CD8-positive, alpha-beta T cell (primary cell): ENCODE measurements at places on chromosomes 2 and 18. TPM values are rescaled to one million over a fixed set of nuclear protein-coding genes. Genes with fewer than 3 reads are reported as not detected.

DNA sequence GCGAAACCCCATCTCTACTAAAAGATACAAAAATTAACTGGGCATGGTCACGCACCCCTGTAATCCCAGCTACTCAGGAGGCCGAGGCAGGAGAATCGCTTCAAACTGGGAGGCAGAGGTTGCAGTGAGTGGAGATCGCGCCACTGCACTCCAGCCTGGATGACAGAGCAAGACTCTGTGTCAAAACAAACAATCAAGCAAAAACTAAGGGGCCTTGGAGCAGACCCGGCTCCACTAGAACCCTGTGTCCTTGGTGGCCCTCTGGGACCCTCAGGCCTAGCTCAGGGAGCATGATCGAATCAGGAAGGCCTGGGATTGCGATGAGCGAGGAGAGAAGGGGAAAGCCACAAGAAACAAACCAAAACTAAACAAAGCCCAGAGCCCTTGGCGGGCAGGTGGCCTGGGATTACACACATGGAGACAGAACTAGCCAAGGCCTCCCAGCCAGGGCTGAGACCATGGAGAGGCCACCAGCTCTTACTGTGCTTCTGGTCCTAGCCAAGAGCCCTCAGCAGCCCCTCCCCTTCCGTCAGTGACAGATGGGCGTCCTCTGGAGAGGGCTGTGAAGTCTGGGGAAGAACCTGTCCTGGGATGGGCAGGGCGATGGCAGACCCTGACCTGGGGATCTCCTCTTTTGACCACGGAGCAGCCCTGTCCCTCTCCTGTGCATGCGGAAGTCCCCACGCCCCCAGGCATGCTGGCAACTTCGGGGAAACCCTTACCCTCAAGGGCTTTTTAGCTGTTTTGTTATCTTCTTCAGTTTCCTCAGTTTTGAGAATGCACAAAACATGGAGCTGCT is 27.4 kb upstream of the CATIP start:
- DNase-seq, result no peak

DNA sequence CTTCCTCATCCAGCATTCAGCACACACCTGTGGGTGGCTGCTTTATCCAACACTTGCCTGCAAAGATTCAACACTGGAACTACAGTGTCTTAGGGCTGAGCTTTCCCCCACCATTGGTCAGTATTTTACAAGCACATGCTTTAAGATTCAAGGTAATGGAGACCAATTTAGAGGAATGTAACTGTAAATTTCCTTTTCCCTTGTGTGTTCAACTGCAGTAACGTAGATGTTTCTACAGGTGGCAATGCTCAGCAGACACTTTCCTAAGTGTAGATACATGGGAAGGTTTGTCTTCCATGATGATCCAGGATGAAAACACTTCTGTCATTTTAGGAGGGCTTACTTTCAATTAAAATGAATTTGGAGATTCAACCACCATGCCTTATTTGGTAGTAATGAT is 143.6 kb upstream of the PXDN start:
- no peak for DNase-seq

DNA sequence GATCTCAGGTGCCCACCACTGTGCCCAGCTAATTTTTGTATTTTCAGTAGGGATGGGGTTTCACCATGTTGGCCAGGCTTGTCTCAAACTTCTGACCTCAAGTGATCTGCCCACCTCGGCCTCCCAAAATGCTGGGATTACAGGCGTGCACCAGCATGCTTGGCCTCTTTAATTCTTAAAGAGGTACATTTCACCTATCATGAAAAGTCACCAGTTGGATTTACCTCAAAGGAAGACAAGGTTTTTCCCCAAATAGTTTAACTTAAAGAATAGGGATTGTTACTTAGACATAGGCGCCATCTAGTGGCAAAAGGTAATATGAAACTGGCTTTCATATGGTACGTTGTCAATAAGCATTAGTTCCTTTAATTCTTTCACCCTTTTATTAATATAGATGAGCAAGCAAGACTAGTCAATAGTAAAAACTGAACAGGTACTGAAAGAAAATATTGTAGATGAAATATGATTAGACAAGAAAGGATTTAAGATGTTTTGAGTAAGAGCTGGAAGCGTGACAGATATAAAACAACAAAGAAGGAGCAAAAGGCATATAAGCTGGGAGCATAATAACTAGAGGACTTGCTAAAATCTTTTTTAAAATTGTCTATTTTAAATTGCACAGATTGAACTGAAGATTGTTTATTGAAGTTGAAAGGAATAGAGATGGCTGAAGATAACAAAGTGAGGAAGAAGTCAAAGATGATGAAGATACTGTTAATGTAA is 35.0 kb upstream of the PSMD14 start:
- no peak for DNase-seq

GRCh38 chr18:9835825-9836224 is 49.9 kb upstream of the TXNDC2 start:
- no peak for DNase-seq

DNA sequence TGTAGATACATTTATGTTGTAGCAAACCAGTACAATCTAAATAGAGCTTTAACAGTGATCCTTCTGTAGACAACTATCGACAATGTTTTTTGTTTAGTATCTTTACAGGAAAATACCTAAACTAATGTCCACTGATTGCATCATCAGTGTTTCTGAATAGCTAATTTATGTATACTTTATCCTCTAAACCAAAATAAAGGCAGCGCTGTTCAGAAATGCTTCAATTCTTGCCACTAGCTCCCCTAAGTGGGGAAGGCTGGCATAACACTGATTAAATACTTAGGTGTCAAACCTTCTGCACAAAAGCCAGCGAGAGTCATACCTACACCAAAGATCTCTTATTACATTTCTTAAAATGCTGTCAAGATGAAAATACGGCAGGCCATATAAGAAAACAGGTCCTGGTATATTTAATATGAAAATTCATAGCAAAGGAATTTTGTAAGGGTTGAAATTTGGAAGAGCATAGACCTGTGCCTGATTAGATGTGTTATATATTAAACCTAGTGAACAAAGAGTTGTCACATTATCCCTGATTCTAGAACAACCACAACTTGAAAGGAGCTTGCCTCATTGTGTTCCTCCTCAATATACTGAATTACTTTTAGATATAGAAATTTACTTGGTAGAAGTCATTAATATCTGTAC is 1693.4 kb upstream of the SLC39A10 start:
- DNase-seq, result no peak

GRCh38 chr2:3533836-3534235 is 14.5 kb upstream of the ADI1 start:
- DNase-seq, result no peak

SLC8A1 gene
- total RNA-seq, result not detected

DNA sequence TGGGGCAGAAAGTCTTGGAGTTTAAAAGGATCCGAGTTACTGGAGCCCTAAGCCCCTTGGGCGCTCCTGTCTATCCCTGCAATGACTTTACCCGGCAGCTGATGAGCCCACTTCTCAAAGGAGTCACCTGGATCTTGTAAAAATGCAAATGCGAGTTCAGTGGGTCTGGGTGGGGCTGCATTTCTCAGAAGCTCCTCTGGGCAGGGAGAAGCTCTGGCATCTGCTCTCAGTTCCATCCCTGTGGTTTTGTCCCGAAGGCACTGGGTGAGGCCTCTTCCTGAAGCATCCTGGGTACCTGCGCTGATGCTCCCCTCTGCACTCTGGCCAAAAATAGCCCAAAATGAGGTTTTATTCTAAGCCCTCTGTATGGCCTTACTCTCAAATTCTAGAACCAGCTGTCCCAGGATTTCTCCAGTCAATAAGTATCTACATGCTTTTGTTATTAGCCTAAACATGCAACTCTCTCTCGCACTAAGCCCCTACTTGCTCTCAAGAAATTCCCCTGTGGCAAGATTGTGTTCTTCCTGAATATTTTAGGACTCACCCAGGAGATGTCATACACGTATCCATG is 167.8 kb upstream of the APCDD1 start:
- no peak for DNase-seq

TGFA gene
- 0.58 TPM for total RNA-seq

DNA sequence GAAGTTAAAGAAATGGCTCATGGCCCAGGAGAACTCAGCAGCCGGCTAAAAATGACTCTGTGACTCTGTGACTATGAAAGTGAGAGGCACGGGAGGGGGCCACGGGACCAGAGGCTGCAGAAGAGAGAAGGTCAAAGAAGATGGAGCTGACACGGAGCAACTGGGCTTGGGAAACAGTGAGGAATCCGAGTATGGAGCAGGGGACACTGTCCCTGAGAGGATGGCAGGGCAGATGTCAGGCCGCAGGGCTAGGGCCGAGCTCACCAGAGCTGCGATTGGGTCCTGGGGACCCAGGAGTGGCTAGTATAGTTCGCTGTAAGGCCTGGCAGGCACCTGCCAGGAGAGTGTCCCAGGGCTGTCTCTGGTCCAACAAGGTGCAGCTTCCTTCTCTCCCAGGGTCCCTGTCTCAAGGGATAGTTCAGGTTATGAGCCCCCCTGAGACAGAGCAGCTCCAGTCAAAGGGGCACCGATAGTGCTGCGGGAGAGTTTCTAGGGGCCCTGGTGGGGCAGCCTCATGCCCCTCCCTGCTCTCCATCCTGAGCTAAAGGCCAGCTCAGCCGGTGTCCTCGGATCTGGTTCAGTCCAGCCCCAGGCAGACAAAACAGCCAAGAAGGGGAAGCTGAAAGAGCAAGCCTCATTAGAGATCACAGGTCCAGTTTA is 42.7 kb downstream of the CIB4 start:
- DNase-seq, result no peak

DNA sequence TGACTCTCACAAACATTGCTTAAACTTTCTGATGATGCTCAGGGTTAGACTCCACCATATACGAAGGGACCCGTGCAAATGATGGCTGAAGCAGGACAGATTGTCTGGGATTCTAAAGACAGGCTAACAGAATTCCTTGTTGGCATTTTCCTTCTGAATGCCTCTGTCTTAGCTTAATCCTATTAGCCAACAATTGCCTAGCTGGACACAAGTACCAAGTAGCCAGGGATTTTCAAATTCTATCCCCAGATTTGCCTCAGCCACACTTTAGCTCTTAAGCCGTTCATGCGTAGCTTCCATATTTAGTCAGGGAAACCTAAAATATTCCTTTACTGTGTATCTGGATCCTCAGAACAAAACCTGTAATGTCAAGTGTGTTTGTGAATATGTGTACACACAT is 40.0 kb downstream of the COL4A3 start:
- DNase-seq, result no peak

- DNase-seq, result peak; percentile 23
These were observed at the start of gene RFX8 for GRCh38 chr2:101474731-101475384. RFX8 (minus strand) TSS chr2:101475112; CDS start chr2:101466848, 8,264 bp downstream.

STRADB gene
- total RNA-seq, result 5.8 TPM

ADRA2B gene
- total RNA-seq, result 2.0 TPM

PDCD1 gene
- 10.7 TPM for total RNA-seq

MAP3K19 gene
- total RNA-seq, result not detected

GRCh38 chr2:141654311-141654710 is 476.5 kb downstream of the LRP1B start:
- no peak for DNase-seq

DNA sequence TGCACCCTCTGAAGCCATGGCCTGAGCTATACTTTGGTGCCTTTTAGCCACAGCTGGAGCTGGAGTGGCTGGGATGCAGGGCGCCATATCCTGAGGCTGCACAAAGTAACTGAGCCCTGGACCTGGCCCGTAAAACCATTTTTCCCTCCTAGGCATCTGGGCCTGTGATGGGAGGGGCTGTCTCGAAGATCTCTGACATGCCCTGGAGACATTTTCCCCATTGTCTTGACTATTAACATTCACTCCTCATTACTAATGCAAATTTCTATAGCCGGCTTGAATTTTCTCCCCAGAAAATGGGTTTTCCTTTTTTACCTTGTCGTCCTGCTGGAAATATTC is 15.4 kb downstream of the TAF1B start:
- DNase-seq, result no peak

GRCh38 chr2:235034265-235035118 is 82.7 kb downstream of the SH3BP4 start:
- no peak for DNase-seq

- DNase-seq, result no peak
These were observed 168.4 kb downstream of the IRS1 start for GRCh38 chr2:226631187-226631586.

PRKAG3 gene
- not detected for total RNA-seq

DNA sequence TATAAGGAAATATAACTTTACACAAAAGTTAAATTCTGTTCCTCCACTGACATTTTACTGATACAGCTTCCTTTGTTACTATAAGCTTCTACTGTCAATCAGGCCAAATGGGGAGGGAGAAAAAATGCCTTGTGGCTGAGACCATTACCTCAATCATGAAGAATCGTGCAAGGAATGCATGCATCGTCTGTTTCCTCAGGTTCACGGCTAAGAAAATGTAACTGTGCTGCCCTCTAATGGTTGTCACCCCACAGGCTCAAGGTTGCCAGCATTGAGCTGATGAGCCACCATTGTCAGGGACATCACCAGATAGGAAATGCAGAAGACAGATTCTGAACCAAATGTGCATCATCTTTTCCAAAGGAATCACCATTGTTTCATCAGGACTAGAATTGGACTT is 426.9 kb downstream of the CDH2 start:
- DNase-seq, result no peak

ANKRD23 gene
- 6.5 TPM for total RNA-seq

CNGA3 gene
- total RNA-seq, result not detected

DNA sequence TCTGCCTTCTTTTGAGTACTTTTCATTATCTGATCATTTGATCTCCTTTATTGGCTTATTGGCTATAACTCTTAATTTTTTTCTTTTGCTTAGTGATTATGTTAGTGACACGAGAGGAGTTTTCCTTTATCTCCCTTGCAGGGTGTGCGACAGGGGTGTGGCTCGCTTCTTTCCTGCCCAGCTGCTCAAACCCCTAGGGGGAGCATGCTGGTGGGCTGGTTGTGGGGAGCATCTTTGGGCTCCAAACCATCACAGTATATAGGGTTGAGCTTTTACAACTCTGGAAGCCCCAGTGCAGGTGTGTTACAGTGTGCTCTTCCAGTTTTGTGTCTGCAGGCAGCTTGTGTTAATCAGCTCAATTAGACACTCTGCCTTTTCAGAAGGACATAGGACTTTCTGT is 357.0 kb upstream of the TMEFF2 start:
- DNase-seq, result no peak

GRCh38 chr18:6239716-6240115 is 175.0 kb downstream of the L3MBTL4 start:
- DNase-seq, result no peak

LOXHD1 gene
- 0.19 TPM for total RNA-seq

DNA sequence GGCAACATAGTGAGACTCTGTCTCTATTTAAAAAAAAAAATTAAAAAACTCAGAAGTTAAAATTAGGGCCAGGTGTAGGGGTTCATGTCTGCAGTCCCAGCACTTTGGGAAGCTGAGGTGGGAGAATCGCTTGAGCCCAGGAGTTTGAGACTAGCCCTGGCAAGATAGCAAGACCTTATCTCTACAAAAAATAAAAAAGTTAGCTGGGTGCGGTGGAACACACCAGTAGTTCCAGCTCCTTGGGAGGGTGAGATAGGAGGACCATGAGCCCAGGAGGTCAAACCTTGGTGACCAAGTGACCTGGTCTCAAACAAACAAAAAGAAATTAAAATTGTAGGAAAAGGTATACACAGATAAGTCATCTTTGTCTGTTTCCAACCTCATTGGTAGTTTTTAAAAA is 11.3 kb downstream of the TTLL4 start:
- DNase-seq, result no peak

- no peak for DNase-seq
These were observed 2.5 kb upstream of the C2orf15 start for GRCh38 chr2:99139003-99139402.

- peak; percentile 65 for DNase-seq
These were observed 52.6 kb downstream of the NCK2 start for GRCh38 chr2:105797298-105797819.

- DNase-seq, result no peak
These were observed 32.2 kb downstream of the QPCT start for GRCh38 chr2:37376421-37377186.

PTCD3 gene
- 179 TPM for total RNA-seq
